Ureter (tissue), 1 donor: ENCODE measurements at places on chromosomes 11 and 22. TPM values are rescaled to one million over a fixed set of nuclear protein-coding genes. Genes with fewer than 3 reads are reported as not detected.

GRCh38 chr22:35544189-35544588, 3.6 kb downstream of the RASD2 start:
- DNase-seq: no peak

DNA sequence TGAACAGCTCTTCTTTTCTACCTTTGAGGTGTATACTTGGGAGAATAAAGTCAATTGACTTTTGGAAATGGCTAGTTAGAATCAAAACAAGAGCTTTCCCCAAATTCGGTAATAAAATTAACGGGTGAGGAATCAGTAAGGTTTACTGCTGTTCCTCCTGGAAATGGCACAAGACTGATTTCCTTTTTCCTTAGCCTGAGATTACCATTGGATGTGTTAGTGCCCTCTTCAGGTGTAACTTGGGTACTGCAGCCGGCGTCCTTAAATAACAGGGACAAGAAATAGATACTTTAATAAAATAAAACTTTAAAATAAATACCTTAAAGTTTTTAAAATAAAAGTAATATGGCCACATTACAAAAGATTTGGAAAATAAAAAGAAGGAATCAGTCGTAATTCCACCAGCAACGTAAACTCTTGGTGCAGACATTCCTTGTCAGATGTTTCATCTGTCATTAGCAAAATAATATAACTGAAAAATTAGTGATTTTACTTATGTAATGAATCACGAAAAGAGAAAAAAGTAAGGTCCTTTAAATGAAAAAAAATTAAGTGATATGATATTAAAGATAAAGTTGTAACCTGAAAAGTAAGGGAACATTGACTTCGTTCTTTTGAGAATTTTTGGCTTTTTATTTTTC, 29.7 kb downstream of the ZFTA start:
- peak; percentile 78 for DNase-seq

DNA sequence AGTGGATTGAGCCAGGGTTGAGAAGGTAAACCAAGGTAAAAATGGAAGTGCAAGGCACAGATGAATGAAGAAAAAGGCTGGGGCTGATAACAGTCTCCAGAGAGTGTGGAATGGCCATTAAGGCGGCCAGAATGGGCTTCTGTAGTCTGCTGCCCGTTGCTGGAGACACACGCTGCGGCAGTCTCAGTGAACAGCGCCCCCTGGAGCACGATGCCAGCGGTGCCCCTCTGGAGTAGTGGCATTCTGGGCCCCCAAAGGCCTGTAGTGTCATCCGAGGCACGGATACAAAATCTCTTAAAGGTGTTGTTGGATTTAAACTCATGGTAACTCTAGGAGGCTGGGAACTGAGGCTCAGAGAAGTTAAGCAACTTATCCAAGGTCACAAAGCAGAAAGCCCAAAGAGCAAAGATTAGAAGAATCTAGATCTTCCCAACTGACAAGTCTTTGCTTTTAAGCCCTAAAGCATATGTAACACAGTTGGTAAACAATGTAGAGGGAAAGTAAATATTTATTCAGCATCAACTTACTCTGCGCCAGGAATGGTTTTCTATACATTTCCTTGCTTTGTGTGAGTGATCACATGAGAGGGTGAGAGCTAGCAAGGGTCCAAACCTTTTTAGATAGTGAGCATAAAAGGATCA, 18.2 kb downstream of the KCNJ1 start:
- no peak for DNase-seq

DNA sequence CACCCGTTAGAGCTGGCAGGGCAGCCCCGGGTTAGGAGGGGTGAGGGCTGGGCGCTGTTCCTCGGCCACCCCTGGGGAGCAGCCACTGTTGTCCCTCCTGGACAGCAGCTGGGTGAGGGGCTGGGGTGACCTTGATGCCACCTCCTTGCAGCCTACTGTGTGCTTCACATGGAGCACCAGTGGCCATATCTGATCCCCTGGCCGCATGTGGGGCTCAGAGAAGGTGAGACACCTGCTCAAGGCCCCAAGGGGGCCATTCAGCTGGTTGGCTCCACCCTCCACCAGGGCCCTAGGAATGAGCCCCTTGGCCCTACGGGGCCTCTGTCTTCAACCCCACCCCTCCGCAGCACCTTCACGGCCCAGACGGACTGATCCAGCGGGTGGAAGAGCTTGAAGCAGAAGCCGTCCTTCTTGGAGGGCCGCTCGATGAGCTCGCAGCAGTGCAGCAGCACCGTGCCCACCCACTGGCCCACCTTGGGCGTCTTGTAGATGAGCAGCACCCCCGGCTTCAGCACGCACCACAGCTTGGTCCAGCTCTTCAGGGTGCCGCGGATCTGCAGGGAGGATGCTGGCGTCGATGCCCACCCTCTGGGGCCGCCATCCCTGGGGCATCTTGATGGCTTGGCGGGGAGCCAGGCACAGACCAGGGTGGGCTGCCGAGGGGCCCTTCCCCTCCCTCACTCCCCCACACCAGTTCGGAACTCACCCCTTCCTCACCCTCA, 44.9 kb downstream of the OSBPL5 start:
- DNase-seq: no peak

DNA sequence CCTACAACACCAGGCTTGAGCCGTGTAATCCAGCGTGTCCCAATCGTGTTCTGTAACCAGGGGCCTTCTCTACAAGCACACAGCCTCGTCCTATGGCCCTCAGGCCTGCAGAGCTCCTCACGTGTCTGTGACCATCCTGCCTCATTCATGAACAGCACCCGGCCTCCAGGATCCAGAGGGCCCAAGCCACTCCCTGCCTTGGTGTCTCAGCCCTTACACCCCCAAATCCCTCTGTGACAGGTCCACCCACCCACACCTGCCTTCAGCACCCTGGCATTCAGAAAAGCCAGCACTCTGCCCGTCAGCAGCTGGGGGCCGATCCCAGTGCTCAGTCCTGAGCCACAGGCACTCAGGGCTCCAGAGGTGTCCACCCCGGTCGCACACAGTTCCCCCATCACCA, 5.8 kb downstream of the TSSK2 start:
- DNase-seq: no peak

DNA sequence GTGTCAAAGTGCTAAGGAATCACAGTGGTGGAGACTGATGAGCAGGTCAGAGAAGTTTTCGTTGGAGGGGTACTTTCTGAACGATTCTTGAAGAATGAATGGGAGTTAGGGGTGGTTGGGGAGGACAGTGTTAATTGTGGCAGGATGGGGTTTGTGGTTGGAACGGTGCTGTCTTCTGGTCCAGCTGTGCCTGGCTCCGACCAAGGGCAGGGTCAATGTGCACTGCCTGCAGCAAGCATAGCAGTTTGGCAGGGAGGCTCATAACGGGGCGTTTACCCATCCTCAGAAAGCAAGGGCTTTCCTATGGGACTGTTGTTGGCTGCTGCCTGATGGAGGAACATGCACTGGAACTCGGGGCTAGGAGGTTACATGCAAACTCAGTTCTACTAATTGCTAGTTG, 265.8 kb downstream of the KIRREL3 start:
- DNase-seq: no peak

DNA sequence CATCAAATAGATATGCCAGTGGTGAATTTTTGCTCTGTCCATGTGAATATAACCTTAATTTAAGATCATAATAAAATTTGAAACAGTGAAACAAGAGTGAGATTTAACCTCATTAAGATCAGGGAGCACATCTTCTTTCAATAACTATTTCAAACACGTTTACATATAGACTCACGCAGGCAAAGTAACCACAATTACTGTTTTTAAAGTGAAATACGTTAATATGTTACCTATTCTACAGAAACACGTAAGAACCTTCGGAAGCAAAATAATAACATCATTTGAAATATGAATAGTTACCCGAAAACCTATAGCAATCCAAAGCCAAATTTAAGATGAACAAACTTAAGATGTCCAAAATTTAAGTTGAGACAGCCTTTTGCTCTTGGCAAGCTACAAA, 136.2 kb upstream of the ZC3H12C start:
- DNase-seq: no peak

GRCh38 chr22:49072996-49073645, 754.6 kb downstream of the BRD1 start:
- DNase-seq: no peak

- DNase-seq: no peak
Observed at GRCh38 chr11:104161751-104162450, 2.0 kb downstream of the PDGFD start.

DNA sequence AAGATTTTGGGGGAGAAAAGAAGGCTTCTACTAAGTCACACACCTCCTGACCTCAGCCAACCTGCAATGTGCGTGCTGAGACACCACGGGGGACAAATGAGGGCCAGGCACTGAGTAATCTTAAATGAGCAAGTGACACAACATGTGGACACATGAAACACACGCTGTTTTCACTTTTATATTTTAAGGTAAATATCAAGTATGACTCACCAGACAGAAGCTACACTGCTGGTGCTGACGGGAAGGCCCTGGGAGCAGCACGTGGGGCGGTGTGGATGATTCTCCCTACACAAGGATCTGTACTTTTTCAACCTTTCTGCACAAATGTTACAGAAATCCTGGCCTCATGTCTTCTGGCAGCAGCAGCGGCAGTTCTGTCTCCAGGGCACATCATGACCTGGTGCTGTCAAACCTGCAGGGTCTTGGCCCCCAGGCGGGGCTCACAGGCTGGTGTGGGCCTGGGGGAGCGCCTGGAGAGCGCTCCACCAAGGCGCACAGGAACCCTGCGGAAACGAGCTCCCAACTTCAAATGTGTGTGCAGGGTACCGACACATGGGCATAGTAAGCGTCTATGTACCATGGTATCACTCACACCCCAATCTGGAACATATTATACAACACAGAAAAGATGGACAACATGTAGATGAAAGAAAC, 61.7 kb downstream of the DGCR2 start:
- peak; percentile 42 for DNase-seq

- DNase-seq: no peak
Observed at GRCh38 chr11:44607987-44608386, 42.5 kb downstream of the CD82 start.

DNA sequence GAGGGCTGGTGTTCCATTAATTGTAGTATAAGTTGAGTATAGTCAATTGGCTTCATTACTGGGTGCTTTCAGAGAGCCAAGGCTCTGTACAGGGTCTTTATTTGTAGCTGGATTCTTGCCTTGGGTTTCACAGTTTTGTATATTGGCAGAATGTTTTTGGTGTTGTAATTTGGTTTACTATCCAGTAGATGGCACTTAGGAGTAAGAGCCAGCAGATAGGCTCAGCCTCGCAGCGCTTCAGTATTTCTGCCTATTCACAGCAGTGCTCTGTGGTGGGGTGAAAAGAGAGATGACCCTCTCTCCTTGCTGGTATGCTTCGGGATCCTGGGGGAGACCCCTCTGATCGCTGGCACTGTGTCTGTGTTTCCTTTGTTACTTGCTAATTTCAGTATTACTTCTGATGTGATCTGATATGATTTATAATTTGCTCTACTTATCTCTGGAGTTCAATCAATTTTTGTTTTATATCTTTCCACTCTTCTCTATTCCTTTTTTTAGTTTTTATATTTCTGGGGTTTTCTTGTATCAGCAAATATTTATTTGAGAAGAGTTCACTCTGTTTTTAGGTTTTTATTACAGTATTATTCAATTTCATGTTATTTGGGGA, 52.2 kb downstream of the ANO5 start:
- DNase-seq: peak; percentile 39

DNA sequence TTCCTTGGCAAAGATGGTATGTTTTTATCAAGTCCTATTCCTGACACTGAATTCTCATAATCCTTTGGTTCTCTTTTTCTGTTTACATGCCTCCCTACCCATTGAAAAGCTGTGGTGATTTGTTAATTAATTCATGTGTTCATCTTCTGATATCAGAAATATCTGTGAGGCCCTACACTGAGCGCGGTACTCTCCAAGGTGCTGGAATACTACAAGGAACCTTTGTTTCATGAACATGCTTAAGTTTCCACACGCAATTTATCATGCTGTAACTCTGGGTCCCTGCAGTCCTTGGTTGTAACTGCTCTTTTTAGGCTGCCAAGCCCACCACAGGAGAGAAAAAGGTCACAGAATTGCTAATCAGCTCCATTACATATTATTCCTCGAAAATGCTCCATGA, 331.8 kb downstream of the FAT3 start:
- no peak for DNase-seq

- no peak for DNase-seq
Observed at GRCh38 chr11:27545946-27546345, 39.4 kb upstream of the LIN7C start.

GRCh38 chr22:32123657-32124056, 35.4 kb downstream of the C22orf42 start:
- DNase-seq: no peak

DNA sequence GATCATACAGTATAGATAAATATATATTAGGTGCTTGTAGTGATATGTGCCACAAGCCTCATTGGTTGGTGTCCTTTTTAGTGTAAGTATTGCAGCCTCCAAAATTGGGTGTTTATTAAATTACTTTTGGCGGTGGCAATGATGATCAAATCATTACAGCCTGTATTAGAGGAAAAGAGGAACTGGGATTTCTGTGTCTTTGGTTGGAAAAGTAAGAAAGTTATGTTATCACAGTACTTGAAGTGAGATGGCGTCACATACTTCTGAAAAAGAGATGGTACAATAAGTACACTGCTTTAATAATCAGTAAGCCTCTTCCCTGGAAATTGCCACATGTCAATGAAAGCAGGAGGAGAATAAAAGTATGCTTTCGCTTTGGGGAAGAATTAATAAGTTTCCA, 523 bp upstream of the MPZL3 start:
- no peak for DNase-seq

DNA sequence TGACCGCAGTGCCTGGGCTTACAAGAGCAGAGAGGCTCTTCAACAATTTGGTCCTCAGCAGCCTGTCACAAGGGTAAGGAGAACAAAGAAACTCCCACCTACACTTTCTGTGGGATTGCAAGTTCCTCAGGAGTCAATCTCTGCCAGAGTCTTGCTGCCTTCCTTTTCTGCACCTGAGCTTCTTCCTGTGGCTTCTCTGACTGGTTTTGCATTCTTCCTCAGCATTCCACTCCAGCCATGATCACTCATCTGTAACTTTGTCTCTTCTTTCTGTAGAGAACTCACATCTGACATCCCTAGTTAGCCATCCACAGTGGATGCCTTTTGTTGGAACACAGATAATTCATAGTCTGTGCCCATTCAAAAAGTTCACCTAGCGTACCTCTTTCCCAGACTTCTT, 14.2 kb upstream of the OR6A2 start:
- no peak for DNase-seq

- no peak for DNase-seq
Observed at GRCh38 chr22:25167082-25167481, 32.6 kb upstream of the CRYBB3 start.

GRCh38 chr11:23099256-23099655, 239.0 kb upstream of the CCDC179 start:
- no peak for DNase-seq

GRCh38 chr11:64871492-64871891, 6.9 kb downstream of the EHD1 start:
- DNase-seq: no peak

- DNase-seq: peak; percentile 80
Observed at GRCh38 chr11:47916361-47916841, 64.0 kb upstream of the PTPRJ start.

GRCh38 chr11:37078521-37078920, 480.5 kb upstream of the RAG2 start:
- DNase-seq: no peak

GRCh38 chr11:114400915-114401223, 403 bp downstream of the RBM7 start:
- DNase-seq: no peak

- DNase-seq: no peak
Observed at GRCh38 chr11:34084637-34085036, 20.8 kb upstream of the NAT10 start.

GRCh38 chr11:12164061-12165014, 53.9 kb downstream of the MICAL2 start:
- DNase-seq: peak; percentile 42

Gene KDELR3
- total RNA-seq: 7.5 TPM

Gene TMEM191C
- total RNA-seq: 0.31 TPM

Gene RANBP1
- 106 TPM for total RNA-seq

Gene MRGPRE
- total RNA-seq: 0.81 TPM

Gene PSMD13
- 87.5 TPM for total RNA-seq

Gene SLC22A9
- not detected for total RNA-seq
